ENCODE measurements at places on chromosomes 12 and 14.

DNA sequence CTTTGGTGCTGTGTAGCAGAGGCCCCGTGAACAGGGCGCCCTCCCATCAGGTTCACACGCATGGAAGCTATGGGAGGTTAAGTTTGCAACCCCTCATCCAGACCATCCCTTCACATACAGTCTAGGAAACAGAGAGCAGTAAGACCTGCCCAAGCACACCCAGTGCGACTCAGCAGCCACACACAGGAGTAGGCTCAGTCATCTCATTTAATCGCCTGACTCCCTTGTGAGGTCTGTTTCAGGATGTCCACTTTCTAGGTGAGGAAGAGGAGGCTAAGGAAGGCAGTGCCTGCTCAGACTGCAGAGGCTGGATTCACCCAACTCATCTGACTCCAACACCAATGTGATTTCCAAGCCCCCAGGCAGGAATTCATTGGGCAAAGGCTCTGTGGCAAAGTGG is 11.9 kb downstream of the BDKRB1 start:
- no peak for DNase-seq

DNA sequence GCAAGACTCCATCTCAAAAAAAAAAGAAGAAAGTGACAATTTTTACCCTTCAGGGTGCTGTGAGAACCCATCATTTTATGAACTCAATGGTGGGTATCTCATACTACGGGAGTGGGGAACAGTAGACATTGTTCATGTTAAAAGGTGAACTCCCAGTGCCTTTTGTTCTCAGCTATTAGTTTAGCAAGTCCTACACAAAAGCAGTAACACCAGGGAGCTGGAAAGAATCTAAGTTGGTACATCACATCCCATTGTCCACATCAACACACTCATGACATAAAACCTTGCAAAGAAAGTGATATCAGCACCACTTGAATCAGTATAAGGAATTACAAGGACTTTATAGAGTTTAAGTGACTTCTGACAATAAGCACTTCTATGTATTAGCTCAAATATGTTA is 47.4 kb upstream of the ABCC9 start:
- no peak for DNase-seq

DNA sequence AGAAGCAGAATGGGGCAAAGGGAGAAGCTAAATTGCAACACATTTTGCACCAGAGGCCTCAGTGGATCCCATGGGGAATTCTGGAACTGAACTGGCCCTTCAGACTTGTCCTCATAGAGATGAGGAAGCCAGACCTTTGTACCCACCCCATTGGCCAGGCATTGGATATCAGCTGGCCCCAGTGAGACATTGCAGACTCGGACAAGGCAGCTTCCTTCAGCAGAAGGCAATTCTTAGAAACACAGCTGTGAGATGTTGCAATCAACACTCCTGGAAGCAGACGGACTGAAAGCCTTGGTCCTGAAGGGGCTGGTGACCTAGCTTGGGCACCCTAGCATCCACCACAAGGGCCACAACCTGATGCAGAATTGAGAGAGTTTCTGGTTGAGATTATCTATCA is 218.1 kb downstream of the MSRB3 start:
- DNase-seq: no peak

DNA sequence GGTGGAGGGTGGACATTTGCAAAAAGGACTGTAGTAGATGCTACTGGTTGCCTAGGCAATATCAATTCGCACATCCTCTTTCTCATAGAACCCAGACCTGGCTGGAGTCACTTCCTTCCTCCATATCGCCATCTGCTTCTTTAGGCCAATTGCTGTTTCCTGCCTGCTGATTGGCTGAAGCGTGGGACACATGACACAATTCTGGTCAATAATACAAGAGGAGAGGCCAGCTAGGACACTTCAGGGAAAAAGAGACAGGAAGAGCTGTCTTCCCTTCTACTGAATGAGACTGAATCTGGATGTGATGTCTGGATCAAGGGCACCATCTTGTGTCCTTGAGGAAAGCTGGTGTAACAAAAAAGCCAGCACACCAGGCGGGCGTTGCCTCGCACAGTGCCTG is 53.8 kb downstream of the TRPV4 start:
- DNase-seq: no peak

DNA sequence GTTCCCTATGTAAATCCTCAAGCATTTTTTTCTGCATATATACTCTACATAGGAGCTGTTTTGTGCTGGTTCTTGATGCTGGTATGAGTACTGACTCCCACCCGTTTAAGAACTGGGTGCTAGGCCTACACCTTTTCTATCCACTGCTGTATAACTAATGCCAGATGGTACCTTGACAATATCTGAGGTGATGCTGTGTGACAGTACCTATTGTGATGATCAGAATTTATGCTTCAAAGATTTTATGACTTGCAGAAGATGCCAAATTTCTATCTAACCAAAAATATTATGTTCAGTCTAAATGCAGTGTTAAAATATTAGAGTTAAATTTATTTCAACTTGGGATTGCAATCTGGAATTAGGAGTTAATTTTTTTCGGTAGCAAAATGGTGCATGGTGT is 272.3 kb upstream of the NOVA1 start:
- DNase-seq: no peak

GRCh38 chr12:131990980-131991305 is 41.2 kb downstream of the EP400 start:
- DNase-seq: no peak

DNA sequence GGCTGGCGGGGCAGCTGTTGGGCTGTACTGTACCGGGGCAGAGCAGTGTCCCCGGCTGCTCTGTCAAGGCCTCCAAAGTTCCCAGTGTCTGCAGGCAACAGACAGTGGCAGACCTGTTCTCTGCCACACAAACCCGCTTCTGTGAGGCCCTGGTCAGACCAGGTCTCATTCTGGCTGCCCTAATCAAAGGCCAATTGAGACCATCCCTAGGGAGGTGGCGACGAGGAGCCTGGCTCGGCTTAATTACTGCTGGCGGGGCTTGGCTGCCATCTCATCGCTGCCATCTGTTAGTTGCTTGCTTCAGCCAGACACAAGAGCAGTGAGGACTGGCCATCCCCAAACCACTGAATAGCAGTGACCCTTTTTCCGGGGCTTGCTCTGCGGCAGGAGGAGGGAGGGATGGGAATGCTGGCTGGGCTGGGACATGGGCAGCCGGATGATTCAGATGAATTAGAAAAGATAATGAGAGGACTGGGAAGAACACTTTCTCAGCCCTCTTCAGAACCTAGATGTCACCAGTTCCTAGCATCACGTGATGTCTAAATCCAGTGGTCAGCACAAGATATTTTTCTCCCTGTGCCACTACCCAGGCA is 24.5 kb downstream of the ERG28 start:
- DNase-seq: no peak

DNA sequence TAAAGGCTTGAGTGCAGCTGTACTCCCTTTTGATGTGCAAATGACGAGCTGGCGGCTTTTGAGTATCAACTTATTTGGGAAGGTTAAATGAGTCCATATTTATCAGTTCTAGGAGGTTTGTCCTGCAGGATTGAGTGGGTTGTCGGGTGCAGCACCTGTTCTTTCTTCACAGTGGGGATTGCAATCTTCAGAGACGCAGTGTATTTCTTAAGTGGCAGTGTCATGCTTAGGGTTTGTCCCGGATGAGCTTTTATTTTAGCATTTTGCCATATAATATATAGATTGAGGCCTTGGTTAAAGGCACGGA is 1.2 kb downstream of the FUT8 start:
- DNase-seq: no peak

DNA sequence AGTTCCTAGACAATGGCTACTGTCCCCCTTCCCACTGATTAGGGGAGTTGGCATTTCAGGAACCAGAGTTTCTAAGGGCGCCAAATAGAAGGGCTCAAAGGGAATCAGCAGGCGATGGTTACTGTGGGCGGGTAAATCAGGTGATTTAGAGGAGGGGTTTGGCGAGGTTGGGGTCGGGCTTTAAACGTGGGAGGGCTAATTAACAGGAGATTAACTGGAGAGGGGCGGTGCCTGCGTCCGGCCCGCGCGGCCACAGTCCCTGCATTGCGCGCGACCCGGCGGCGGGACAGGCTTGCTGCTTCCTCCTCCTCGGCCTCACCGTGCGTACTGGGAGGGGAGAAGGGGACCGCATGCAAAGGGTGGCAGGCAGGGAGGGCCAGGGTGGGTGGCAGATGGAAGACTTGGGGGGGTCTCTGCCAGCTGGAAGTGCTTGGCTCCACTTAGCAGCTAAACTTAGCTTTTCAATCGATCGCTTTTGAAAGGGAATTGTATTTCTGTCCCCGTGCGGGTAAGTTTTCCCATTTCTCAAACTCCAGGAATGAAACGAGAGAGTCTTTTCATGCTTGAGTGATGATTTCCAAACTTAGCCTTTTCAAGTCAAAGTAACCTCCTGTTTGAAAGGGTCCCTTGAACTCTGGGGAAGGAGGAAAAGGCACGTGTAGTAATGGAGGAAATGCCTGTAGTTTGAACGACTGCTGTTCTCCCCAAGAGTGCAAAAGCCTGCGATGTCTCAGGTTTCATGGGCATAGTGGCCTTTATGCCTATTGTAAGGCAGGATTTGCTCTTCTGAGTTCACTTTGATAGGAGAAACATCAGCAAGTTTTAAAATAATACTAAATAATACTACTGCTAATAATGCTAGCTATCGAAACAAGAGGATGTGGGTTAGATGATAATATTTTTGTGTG is at the start of gene MGST1:
Gene MGST1 (plus strand): TSS at position 255 of the 908 bp plus-strand sequence. CDS start 6,608 bp downstream, outside the sequence.
- DNase-seq: peak; percentile 69

- no peak for DNase-seq
These were observed 340.1 kb downstream of the BCAT1 start for GRCh38 chr12:24608637-24609285.

DNA sequence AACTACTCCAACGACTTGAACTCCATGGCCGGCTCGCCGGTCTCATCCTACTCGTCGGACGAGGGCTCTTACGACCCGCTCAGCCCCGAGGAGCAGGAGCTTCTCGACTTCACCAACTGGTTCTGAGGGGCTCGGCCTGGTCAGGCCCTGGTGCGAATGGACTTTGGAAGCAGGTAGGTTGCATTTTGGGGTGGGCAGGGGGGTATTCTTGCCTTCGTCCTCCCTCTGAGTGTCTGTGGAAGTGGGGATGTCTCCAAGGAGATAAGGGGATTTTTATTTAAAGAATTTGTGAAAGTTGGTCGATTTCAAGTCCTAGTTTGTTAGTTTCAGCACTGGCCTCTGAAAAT is 1.3 kb downstream of the ASCL1 start:
- DNase-seq: no peak

GRCh38 chr12:66947119-66947518 is 268.2 kb upstream of the GRIP1 start:
- DNase-seq: no peak

GRCh38 chr12:11578461-11578993 is 70.9 kb upstream of the ETV6 start:
- no peak for DNase-seq

DNA sequence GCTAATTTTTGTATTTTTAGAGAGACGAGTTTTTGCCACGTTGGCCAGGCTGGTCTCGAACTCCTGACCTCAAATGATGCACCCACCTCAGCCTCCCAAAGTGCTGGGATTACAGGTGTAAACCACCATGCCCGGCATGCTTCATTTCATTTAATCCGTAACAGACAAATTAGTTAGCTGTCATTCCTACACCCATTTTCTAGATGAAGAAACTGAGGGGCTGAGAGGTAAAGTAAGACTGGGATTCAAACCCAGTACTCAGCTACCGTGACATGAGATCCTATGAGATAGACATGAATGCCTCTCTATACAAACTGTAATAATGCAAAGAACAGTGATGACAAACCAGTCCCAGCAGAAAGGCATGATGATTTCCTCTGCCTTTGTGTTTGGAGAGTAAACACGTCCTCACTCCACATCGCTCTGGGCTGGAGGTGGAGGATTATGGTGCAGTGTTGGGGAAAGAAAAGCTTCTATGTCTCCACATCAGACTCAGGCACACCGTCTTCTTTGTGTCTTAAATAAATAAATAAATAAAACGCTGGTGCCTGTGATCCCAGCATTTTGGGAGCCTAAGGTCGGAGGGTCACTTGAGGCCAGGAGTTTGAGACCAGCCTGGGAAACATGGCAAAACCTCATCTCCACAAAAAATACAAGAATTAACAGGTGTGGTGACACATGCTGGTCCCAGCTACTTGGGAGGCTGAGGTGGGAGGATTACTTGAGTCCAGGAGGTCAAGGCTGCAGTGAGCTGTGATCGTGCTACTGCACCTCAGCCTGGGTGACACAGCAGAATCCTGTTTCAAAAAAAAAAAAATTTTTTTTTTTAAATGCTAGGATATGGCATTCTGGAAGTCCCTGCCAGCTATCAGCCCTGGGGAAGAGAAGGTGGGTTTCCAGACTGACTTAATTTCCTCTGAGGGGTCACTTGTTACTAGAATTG is 10.5 kb downstream of the VSX2 start:
- DNase-seq: no peak

DNA sequence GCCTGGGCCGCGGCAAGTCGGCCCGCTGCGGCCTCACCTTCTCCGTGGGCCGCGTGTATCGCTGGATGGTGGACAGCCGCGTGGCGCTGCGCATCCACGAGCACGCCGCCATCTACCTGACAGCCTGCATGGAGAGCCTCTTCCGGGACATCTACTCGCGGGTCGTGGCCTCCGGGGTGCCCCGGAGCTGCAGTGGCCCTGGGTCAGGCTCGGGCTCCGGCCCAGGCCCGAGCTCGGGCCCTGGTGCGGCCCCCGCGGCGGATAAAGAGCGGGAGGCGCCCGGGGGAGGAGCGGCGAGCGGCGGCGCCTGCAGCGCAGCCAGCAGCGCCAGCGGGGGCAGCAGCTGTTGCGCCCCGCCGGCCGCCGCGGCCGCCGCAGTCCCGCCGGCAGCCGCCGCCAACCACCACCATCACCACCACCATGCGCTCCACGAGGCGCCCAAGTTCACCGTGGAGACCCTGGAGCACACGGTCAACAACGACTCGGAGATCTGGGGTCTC is 226.2 kb upstream of the CRY1 start:
- no peak for DNase-seq

GRCh38 chr12:50251619-50252252 is 31.6 kb downstream of the LIMA1 start:
- DNase-seq: peak; percentile 70

GRCh38 chr14:104595116-104595675 is 9.4 kb downstream of the TMEM179 start:
- no peak for DNase-seq

- no peak for DNase-seq
These were observed 86.6 kb downstream of the PAPLN start for GRCh38 chr14:73323896-73324399.

GRCh38 chr12:51295651-51296050 is 25.4 kb upstream of the SMAGP start:
- no peak for DNase-seq

DNA sequence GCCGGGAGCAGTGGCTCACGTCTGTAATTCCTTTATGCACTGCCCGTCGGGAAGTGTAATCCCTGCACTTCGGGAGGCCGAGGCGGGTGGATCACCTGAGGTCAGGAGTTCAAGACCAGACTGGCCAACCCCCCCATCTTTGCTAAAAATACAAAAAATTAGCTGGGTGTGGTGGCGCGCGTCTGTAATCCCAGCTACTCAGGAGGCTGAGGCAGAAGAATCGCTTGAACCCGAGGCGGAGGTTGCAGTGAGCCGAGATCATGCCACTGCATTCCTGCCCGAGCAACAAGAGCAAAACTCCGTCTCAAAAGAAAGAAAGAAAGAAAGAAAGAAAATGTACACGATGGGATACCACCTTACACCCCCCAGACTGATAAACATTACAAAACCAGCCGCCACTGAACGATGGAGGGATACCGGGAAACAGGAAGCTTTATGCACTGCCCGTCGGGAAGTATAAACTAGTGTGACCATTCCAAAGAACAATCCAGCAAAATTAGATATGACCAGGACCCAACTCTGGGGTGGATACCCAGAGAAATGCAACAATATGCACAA is 1.1 kb downstream of the ABCD4 start:
- DNase-seq: no peak
